ENCODE measurements at places on chromosomes 2 and 18.

GRCh38 chr2:10028988-10029874, 14.1 kb upstream of the KLF11 start:
- DNase-seq = peak; percentile 31

GRCh38 chr2:222907790-222908441, 47.1 kb downstream of the ACSL3 start:
- DNase-seq = peak; percentile 65

GRCh38 chr2:232333361-232334135, 45.0 kb upstream of the ALPP start:
- no peak for DNase-seq

GRCh38 chr2:234725528-234726264, 226.1 kb upstream of the SH3BP4 start:
- DNase-seq = no peak

GRCh38 chr18:66553824-66554223, 50.1 kb downstream of the CDH19 start:
- DNase-seq = peak; percentile 30

GRCh38 chr2:54629914-54630857, 93.3 kb upstream of the EML6 start:
- peak; percentile 60 for DNase-seq

DNA sequence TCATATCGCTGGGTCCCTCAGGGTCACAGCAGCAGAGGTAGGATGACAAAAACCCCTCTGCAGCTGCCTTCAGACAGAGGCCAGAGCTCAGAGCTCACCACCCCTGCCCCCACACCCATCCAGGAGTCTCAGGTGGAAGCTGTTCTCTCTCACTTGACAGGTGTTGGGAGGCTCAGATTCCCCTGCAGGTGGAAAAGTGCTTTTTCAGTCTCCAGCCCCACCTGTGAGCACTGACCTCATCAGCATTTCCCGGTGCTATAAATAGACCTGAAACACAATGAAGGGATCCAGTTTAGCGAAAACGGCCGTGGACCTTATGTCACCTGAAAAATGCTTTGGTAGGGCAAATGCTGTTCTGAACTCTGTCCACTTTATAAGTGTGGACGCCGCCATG, 254.9 kb downstream of the NDUFA10 start:
- DNase-seq = no peak

DNA sequence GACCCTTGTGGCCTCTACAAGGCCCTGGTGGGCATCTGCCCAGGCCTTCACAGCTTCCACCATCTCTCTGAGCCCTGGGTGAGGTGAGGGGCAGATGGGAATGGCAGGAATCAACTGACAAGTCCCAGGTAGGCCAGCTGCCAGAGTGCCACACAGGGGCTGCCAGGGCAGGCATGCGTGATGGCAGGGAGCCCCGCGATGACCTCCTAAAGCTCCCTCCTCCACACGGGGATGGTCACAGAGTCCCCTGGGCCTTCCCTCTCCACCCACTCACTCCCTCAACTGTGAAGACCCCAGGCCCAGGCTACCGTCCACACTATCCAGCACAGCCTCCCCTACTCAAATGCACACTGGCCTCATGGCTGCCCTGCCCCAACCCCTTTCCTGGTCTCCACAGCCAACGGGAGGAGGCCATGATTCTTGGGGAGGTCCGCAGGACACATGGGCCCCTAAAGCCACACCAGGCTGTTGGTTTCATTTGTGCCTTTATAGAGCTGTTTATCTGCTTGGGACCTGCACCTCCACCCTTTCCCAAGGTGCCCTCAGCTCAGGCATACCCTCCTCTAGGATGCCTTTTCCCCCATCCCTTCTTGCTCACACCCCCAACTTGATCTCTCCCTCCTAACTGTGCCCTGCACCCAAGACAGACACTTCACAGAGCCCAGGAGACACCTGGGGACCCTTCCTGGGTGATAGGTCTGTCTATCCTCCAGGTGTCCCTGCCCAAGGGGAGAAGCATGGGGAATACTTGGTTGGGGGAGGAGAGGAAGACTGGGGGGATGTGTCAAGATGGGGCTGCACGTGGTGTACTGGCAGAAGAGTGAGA, 2.0 kb downstream of the PROC start:
- no peak for DNase-seq

GRCh38 chr18:45325778-45326177, 289.5 kb upstream of the SLC14A2 start:
- DNase-seq = peak; percentile 54

GRCh38 chr2:236852977-236853374, 232.7 kb upstream of the COPS8 start:
- DNase-seq = no peak

GRCh38 chr2:37625796-37626571, 45.5 kb downstream of the CDC42EP3 start:
- DNase-seq = peak; percentile 78

- DNase-seq = no peak
Measured at GRCh38 chr2:182682210-182682609, 33.8 kb upstream of the DNAJC10 start.

DNA sequence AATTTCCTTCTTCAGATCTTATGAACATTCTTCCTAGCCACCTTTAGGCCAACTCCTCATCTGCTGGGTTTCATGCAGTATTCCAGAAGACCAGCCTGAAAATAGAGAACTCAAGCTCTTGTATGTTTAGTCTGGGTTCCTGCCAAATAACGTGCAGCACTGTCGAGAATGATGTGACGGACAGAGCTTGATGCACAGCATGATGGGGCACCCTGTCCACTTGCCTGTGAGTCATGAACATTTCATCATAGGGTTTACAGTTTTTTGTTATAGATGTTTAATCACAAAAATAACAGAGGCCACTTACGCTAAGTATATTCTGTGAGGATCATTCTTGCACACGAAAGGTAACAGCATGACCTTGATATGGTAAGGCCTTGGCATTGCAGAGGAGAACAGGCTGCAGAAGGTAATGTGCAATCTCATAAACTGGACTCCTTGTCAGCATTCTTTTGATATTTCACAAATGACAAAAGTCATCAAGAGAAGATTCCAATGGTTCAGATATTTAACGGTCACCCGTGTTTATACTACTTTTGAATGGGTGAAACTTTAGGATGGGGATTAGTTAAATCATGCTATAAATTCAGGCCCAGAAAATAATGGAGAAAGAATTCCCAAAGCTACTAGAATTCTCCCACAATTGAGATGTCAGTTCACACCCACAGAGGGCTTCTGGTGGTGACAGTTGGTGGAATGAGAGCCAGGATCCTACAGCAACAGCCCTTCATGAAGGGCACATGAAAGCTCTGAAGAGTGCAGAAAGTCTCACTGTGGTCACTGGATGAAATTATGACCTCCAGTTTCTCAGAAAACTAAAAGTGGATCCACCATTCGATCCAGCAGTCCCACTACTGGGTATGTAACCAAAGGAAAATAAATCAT, 396.1 kb upstream of the RAB12 start:
- peak; percentile 40 for DNase-seq

- DNase-seq = peak; percentile 8
Measured at GRCh38 chr2:67899187-67899586, 163.6 kb downstream of the C1D start.

- DNase-seq = peak; percentile 26
Measured at GRCh38 chr2:168254158-168254935, 7.0 kb upstream of the STK39 start.

DNA sequence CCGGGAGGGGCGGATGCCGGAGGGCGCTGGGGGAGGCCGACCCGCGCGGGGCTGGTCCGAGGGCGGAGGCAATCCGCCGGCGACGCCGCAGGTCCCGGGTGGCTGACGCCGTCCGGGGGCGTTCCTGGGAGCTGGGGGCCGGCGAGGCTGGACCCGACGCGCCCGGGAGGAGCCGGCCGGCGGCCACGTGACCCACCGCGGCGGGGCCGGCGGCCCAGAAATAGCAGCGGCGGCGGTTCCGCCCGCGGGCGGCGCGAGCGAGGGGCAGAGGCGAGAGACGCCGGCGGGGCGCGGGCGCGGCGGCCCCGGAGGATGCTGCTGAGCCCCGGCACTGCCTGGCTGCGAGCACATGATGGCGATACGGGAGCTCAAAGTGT, at the start of gene RAB31:
Gene RAB31 (plus strand): TSS at position 245 of the 377 bp plus-strand sequence. CDS start 105 bp downstream, at position 350.
- DNase-seq = peak; percentile 95

DNA sequence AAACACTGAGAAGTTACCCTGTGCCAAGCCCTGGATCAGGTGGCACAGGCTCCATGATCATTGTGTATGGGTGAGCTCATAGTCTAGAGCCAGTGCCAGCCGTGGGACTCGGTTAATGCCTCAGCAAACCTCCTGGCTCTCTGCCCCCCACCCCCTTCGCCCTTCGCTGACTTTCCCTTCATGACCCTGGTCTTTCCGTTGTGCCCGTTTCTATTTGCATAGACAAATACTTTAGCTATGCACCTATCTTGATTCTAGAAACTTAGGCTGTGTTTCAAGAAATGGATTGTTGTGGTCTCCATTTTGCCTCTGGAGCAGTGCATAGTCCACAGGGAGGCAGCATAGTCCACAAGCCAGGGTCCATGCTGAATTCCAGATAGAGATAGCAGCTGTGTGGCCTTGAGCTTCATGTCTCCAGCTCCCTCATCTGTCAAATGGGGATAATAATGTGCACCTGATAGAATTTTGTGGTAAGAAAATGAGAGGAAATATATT, 44.8 kb upstream of the KDM3A start:
- peak; percentile 66 for DNase-seq

- DNase-seq = peak; percentile 81
Measured at GRCh38 chr2:234588054-234588430, 91.2 kb upstream of the ARL4C start.

DNA sequence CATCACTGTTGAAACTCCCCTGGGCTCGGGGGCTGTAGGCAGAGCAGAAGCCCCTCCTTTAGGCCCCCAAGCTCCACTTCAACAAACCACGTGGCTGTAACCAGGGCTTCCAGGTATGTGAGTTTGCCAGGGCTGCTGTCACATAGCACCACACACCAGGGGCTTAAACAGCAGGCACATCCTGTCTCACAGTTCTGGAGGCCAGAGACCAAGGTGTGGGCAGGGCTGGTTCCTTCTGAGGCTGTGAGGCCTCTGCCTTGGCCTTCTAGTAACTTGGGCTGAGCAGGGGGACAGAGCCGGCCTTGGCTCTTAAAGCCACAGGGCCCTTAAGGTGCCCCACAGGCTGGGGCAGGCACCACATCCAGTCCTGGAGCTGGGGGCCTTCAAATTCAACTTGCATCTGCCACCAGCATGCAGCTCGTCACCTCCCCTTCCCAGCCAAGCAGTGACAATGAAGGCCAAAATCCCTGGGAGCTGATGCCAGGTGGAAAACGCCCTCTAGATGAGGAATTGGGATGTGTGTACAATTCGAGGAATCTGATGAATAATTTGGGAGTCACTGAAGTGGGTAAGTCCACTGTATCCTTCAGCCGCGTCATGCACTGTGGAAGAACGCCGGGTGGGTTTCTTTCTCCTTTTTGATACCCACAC, 104.2 kb upstream of the ODC1 start:
- DNase-seq = no peak

DNA sequence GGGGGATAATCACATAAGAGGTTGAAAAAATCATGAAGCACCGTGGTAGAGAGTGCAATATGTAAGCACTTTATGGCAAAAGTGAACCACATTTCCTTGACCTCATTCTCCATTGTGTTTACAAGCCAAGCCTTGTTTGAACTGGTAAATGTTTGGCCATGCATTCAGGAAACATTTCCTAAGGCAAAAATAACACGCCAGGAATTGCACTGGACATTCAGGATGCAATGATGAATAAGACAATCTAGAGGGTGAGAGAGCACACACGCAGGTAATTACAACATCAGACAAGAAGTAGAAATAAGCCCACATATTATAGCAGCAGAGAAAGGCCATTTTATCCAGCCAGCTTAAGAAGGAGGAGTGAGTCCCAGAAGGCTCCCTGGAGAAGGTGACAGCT, 218.0 kb upstream of the OSR1 start:
- DNase-seq = no peak

GRCh38 chr2:164220265-164220664, 401.0 kb downstream of the GRB14 start:
- DNase-seq = no peak

DNA sequence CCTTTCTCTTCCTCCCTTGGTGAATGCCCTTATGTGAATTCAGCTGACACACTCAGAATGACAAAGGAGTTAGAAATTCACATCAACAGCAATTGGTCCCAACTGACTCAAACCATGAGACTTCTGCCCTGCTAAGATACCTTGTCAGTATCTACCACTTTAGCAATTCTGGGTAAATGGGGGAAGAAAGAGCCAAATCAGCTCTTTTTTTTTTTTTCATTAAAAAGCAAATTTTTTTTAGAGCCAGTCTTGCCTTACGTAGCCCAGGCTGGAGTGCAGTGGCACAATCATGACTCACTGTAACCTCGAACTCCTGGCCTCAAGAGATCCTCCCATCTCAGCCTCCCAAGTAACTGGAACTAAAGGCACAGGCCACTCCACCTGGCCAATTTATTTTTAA, 1.7 kb upstream of the PPP4R1 start:
- peak; percentile 29 for DNase-seq

- no peak for DNase-seq
Measured at GRCh38 chr2:209938906-209939305, 63.5 kb upstream of the RPE start.

DNA sequence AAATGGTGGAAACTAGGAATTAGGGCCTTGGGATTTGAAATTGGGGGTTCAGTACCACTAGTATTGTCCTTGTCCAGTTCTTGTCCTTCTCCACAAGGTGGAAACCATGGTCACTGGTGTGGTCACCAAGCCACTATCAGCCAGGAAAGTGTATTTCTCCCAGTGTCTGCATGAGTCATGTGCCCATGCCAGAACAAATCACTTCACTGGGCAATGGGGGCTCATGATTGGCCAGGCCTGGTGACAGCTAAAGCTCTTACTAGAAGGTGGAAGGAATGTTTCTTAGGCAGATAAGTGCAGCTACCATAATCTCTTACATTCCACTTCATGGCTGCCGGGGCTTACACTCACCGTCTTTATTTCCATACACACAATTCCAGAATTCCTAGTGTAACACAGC, 124.8 kb upstream of the TACR1 start:
- peak; percentile 10 for DNase-seq

GRCh38 chr18:21450913-21451312, 149.6 kb downstream of the ESCO1 start:
- peak; percentile 67 for DNase-seq

DNA sequence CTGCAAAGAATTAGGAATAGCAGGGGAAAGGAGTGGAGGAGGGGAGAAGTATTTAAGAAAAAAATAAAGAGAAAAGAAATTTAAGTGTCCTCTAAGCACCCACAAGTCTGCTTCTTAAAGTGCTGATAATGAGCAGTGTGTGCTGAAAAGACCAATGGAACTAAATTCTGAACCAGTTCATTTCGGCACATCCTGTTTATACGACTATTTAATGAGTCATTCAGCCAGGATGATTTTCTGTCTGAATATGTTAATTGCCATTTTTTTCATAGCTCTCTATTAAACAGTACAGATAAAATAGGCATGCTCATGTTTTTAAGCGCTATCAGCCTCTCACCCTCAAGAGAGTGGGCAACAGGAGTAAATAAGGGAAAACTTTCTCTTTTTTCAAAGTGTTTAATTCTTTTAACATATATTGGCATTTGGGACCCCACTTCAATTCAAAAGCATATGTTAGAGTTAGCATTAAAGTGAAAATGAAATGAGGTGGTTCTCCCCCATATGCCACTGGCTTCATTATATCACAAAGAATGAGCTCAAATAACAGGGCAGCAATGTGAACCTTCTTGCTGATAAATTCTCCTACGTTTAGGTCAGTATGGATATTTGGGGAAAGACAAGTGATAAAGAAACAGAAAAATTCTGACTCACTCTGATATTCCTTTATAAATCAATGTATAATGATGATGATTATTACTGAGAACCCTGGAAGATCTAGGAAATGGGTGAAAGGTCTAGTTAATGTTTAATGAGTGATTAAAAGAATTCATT, 87.5 kb downstream of the TCF4 start:
- DNase-seq = peak; percentile 69

Data from astrocyte of the hippocampus (primary cell).